ENCODE measurements at places on chromosomes 3 and 15. TPM values are rescaled to one million over a fixed set of nuclear protein-coding genes. Genes with fewer than 3 reads are reported as not detected.

Gene NOX5
- total RNA-seq = 0.49 TPM

Gene AAGAB
- total RNA-seq = 38.7 TPM

Gene DISP2
- 0.65 TPM for total RNA-seq

Gene KBTBD13
- total RNA-seq = not detected

Gene ALDH1L1
- total RNA-seq = 0.16 TPM

Gene LMOD3
- total RNA-seq = not detected

Gene CSPG4
- 181 TPM for total RNA-seq

Gene HACL1
- total RNA-seq = 25.0 TPM

Gene RABL3
- 13.3 TPM for total RNA-seq

Gene CKMT1A
- not detected for total RNA-seq

Gene GABRA5
- total RNA-seq = not detected

Gene SLC12A1
- not detected for total RNA-seq

Gene LINGO1
- total RNA-seq = not detected

Gene FANCD2OS
- total RNA-seq = not detected

Gene COMMD2
- total RNA-seq = 31.8 TPM

Gene DNAJB11
- total RNA-seq = 31.6 TPM

Gene TERC
- total RNA-seq = 183 TPM

Gene SQOR
- 139 TPM for total RNA-seq

Gene FAM219B
- total RNA-seq = 53.7 TPM

Gene GOLGA8O
- total RNA-seq = 0.97 TPM

Gene PLCB2
- total RNA-seq = 0.49 TPM

Gene LIPC
- 1.6 TPM for total RNA-seq

Gene CAMK1
- total RNA-seq = 24.0 TPM
